NCI-H82 (cell line): ENCODE measurements at places on chromosomes 16 and 17.
A peak's percentile ranks its signal among the peaks of the same experiment; 100 is the strongest.

DNA sequence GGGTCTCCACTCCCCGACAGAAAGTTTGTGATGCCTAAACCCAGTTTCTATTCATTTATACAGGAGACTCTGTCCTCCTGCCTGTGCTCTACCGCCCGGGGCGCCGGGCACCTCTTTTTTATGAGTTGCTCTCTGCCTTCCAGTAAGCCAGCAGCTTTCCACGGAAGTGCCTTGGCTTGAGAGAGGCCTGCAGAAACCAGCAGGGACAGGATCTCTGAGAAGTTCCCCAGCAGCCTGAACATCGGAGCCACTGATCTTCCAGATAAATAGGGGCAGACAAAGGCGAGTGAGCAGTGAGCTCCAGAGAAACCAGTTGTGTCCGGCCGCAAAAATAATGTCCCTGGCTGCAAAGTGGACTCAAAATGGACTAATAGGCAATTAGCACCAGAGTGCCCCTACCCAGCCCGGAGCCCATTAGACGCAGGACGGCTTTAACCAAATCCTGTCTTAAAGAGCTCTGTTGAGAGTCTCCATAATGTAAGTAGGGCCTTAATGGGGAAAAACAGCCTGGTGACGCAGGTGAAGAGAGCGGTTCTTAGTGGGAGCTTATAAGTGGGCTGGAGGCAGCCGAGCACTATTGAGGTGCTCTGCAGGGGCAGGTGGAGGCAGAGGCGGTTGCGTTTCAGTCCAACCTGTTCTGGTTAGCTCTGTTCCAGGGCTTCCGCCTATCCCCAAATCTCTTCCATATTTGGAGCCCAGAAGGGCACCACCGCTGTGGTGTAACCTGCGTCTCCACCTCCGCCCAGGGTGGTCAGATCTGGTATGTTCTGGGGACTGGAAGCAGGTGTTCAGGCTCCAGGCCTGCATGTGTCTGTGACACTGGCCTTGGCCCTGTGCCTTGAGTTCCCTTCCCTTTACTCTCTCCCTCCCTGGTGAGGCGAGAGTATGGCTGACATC lies 74.1 kb downstream of the NT5M start:
- DNase-seq: peak; percentile 72

DNA sequence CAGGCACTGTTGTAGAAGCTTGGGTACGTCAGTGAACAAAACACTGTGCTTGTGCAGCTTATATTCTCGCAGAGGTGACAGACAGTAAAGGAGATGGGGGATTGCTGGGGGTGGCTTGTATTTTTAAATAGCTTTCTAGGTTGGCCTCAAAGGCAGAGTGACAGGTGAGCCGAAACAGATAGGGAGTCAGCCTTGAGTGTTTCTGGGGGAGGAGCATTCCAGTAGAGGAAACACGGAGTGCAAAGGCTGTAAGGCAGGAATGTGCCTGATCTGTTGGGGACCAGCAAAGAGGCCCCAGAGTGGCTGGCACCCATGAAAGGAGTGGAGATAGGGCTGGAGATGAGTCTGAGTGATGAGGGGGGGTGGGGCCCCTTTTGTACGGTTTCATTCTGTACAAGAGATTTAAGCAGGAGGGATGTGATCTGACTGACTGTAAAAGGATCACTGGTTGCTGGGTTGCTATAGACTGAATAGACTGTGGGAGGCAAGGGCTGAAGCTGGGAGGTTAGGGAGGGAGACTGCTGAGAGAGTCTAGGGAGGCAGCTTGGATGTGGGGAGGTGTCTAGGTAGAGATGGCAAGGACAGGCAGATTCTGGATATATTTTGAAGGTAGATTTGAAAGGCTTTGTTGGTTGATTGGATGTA lies 15.2 kb downstream of the NUP93 start:
- no peak for DNase-seq

GRCh38 chr17:42759982-42760651 lies 910 bp upstream of the RAMP2 start:
- DNase-seq: no peak

DNA sequence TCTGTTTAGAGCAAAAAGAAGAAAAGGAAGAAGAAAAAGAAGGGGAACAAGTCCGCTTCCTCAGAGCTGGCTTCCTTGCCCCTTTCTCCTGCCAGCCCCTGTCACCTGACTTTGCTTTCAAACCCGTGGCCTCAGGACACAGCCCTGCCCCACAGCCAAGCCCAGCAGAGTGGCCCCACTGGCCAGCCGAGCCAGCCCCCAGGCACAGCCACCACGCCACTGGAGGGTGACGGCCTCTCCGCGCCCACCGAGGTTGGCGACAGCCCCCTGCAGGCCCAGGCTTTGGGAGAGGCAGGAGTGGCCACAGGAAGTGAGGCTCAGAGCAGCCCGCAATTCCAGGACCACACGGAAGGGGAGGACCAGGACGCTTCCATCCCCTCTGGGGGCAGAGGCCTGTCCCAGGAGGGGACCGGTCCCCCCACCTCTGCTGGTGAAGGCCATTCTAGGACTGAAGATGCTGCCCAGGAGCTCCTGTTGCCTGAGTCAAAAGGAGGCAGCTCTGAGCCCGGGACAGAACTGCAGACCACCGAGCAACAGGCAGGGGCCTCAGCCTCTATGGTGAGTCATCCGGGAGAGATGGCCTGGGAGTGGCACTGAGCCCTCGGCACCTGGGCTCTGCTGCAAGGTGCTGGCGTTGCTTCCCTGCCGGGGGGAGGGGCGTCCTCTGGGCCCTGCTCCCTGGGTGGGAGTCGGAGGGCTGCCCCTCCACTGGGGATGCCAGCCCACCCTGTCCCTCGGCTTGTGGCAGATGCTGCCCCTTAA lies 27.3 kb downstream of the RNF213 start:
- DNase-seq: no peak

- peak; percentile 28 for DNase-seq
Observed at GRCh38 chr17:5585836-5586521, 1.7 kb upstream of the NLRP1 start.

GRCh38 chr16:53098526-53099317 lies 43.9 kb downstream of the CHD9 start:
- DNase-seq: peak; percentile 67

DNA sequence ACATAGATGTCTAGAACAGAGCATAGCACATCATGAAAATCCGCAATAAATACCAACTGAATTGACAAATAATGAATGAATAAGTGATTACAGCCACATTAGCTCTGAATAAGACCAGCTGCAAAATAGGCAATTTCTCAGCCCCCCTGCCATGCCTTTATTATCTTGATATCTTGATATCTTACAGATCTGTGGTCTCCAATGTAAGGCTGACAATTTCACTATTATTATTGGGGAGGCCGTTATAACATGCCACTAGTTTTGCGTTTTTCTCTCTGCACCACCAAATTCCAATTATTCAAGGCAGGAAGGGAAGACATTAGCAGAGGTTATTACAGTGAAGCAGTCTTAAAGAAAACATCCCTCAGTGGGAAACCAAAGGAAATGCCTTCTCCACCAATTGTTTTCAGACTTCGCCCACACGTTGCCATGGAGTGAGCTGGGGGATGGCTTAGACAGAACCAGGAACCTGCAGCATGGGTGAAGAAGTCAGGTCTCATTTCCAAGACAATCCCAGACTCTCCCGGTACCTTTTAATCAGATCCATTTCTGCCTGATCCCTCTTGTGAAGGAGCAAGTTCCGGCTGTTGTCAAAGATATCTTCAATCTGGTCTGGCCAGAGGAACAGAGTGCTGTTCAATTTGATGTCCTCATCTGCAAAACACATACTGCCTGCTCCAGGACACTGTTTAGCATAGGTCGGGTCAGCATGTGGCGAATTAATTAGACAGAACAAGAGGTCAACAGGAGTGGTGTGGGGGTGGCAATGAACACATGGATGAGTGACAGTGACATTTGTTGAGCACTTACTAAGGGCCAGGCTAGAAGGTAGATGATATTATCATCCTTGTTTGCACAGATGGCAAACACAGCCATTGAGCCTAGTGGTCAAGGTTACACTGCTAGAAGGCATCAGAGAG lies 46.4 kb downstream of the DNAH3 start:
- DNase-seq: no peak

- DNase-seq: no peak
Observed at GRCh38 chr16:30525844-30526136, 576 bp downstream of the ZNF768 start.

DNA sequence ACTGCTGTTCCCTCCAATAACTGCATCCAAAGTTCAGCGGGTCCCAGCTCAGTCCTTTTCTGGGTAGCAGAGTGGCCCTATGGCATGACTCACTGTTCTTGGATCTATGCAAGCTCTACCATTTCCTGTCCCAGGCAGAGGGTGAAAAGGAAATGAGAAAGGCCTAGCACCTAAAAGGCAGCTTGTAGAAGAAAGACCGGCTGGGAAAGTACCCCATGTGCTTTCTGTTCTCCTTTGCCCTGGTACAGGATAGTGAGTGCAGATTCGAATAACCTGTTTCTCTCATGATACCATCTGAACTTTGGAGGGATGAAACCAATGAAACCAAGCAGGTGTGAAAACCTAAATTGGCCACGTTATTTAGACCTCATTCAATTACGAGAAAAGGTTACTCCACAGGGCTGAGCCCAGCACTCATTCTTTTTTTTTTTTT lies 12.7 kb upstream of the HASPIN start:
- no peak for DNase-seq

DNA sequence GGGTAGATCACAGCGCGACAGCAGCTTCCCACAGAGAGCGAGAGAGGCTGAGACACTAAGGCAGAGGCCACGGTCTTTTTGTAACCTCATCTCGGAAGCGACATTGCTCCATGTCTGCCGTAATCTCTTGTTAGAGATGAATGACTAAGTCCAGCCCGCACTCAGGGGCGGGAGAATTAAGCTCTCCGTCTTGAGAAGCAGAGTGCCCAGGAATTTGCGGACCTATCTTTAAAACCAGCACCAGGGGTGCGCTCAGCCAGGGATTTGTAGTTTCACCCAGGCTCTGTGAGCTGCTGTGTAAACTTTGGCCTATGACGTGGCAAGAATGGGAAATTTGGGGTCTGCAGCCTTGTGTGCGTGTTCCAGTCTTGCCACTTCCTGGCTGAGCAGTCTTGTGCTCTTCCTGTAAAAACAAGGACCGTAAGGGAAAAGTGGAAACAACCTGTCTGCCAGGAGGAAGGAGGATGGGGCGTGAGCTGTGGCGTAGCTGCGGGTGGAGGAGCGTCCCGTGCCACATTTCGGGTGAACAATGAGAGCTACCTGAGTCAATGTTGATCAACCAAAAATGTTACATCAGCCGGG lies 16.0 kb upstream of the JPH3 start:
- peak; percentile 13 for DNase-seq

DNA sequence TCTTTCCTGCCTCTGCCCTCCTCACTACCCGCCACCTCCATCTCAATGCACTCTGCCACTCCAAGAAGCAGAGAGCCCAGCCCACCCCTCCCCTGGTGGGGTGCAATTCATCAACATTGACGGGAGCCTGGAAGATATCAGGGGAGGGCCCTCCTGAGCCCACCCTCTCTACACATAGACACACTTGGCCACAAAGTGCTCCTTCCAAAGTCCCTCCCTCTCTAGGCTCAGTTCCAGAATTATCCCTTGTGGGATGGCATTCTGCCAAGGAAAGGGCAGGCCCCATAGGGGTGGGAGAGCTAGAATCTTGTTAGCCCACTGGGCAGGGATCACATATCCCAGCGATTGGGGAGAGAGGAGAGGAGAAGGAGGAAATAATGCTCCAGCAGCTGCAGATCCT lies 66.2 kb downstream of the TMEM132E start:
- peak; percentile 97 for DNase-seq

- peak; percentile 16 for DNase-seq
Observed at GRCh38 chr16:88639231-88640038, 1.1 kb downstream of the IL17C start.

GRCh38 chr16:19589771-19590302 lies 34.3 kb downstream of the VPS35L start:
- DNase-seq: no peak
